ENCODE measurements at places on chromosomes 7 and 10.

DNA sequence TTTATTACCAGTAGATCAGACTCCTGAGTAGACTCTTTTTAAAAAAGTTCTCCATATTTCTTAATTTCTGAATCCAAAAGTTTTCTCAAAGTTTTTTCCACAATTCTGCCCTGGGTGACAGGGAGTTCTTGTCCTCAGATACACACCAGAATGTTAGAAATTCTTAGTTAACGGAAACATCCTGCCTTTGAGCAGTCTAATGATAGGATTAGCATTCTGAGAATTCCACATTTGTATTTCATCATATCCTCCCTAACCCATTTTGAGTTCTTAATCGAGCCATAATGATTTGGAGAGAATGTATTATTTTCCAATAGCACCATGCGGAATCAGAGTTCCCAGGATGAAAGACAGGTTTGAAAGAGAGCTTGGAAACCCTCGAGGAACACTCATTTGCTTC is 28.9 kb upstream of the MRPS33 start:
- DNase-seq: no peak

- DNase-seq: peak; percentile 28
Measured at GRCh38 chr7:5077740-5078139, 32.1 kb downstream of the RBAK start.

- DNase-seq: no peak
Measured at GRCh38 chr7:84792231-84792893, 394.5 kb downstream of the SEMA3D start.

GRCh38 chr7:4103352-4104091 is 578.6 kb upstream of the FOXK1 start:
- no peak for DNase-seq

DNA sequence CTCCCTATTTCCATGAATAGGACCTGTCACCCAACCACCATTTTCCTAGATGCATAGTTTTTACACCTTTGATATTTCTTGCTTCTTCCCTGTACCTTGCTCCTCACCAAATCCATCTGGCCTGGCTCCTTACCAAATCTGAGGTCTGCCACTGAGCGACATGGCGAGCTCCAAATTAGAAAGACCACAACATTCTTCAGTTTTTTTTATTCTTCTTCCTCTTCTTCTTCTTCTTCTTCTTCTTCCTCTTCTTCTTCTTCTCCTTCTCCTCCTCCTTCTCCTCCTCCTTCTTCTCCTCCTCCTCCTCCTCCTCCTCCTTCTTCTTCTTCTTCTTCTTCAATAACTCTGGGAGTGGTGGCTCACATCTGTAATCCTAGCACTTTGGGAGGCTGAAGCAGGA is 7.1 kb downstream of the CPED1 start:
- DNase-seq: no peak
